ENCODE measurements at places on chromosomes 4 and X. TPM values are rescaled to one million over a fixed set of nuclear protein-coding genes. Genes with fewer than 3 reads are reported as not detected.

CFP gene
- 10.0 TPM for total RNA-seq

ZNF185 gene
- total RNA-seq: 7.9 TPM

CLDN2 gene
- total RNA-seq: not detected

- no peak for DNase-seq
Measured at GRCh38 chr4:59650861-59651260, 1549.3 kb upstream of the ADGRL3 start.

DNA sequence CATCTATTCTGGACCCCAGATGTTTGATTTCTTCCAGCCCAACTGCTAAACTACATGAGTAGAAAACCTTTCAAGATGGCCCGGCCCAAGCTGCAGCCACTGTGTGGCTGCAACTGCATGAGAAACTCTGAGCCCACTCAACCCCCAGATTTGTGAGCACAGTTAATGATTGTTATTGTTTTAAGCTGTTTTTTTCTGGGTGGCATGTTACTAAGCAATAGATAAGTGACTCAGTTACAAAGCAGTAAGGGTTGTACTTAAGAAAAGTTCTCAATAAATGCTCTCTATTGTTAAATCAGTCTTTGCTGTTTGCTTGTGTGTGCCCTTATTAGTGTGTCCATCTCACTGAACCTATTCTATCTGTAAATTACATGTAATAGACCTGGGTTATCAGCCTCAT, 51.8 kb downstream of the GC start:
- DNase-seq: no peak

TCEAL2 gene
- 10.1 TPM for total RNA-seq

DNAJB14 gene
- 45.2 TPM for total RNA-seq

DNA sequence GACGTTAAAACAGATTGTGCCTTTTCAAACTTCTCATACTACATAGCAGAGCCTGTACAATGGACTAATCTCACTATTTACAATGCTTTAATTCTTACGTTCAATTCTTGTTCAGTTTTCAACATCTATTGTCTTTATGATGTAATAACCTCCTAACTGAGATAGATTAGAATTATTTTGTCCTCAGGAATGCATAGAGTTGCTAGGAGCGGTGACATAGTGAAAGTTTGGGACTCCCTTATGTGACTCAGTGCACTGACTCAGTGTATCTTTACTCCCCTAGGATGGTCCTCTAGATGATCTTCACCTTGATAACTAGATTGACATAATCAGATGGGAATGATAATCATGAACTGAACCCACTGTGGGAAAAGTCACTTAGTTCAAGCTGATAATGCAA, 151.5 kb downstream of the VEGFC start:
- no peak for DNase-seq

USP26 gene
- total RNA-seq: not detected

FAM9B gene
- total RNA-seq: not detected

SMARCA1 gene
- total RNA-seq: 32.7 TPM

- no peak for DNase-seq
Measured at GRCh38 chr4:90438522-90438921, 311.3 kb downstream of the CCSER1 start.

- no peak for DNase-seq
Measured at GRCh38 chr4:47167081-47168035, 136.0 kb downstream of the GABRB1 start.

CORIN gene
- total RNA-seq: 0.32 TPM

- no peak for DNase-seq
Measured at GRCh38 chr4:100244347-100244746, 54.1 kb upstream of the DDIT4L start.

DNA sequence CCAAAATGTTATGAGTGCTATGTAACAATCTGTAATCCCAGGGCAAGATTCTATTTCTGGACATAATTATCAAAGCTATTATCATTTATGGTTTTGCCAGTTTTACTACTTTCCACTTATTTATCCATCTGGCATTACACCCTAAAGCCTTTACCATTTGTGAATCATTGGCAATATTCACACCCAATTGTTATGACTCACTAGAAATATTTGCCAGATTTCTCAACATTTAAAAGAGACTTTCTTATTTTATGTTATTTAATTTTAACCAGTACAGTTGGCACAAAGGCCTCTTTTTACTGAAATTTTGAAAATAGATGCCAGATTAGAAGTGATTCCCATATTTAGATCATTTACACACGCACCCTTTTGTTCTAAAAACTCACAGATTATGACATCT, 242.7 kb upstream of the WDFY3 start:
- DNase-seq: no peak

- no peak for DNase-seq
Measured at GRCh38 chr4:58070726-58071125, 960.5 kb upstream of the IGFBP7 start.

TMPRSS11D gene
- not detected for total RNA-seq

DNA sequence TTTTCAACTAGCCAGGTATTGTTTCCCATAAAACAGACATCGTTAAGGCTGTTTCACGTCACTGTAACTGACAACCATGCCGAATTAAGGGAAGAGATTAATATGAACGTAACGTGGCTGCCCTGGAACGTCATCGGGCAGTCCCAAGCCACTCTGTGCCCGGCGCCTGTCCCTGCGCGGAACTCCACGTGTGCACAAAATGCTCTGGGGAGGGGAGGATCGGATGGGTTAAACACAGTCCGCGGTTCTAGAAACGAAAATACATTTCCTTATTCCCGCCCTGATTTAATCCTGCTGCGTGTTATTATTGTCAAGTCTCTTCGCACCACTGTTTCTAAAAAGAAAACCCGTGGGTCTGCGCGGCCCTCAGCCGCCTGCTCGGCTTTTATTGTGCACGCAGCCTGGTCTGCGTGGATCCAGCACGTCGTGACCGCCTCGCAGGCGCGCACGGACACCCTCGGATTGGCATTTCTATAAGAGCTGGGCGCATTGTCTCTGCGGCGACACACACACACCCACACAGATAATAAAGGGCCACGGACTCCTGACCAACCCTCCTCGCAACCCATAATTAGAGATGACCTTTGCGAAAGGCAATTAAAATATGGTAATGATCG, 69.6 kb upstream of the BCOR start:
- DNase-seq: no peak

GRCh38 chr4:179719766-179720450, 2277.7 kb upstream of the AGA start:
- no peak for DNase-seq

GRCh38 chr4:576991-577498, 950 bp upstream of the TMEM271 start:
- DNase-seq: no peak

MTMR8 gene
- total RNA-seq: 5.2 TPM

PDZD4 gene
- 22.9 TPM for total RNA-seq

GRCh38 chr4:78671903-78672815, 104.0 kb upstream of the BMP2K start:
- DNase-seq: no peak

- no peak for DNase-seq
Measured at GRCh38 chr4:154583677-154584076, 6.9 kb downstream of the FGA start.

MID2 gene
- 32.1 TPM for total RNA-seq

DNA sequence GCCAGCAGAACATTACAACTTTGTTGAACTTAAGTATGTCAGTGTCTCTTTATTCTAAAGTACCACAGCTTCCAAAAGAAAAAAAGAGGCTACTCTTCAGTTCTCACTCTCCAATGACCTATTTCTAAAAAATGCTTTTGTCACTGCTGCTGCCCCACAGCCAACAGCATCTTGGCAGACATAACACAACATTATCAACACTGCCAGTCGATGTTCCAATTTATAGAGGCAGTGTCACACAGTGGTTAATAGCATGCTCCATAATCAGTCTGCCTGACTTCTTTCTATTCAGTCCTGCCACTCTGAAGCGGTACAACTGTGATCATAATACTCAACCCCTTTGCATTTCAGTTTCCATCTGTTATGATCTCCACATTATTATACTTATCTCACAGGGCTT, 69.2 kb downstream of the PLS3 start:
- DNase-seq: no peak

DNA sequence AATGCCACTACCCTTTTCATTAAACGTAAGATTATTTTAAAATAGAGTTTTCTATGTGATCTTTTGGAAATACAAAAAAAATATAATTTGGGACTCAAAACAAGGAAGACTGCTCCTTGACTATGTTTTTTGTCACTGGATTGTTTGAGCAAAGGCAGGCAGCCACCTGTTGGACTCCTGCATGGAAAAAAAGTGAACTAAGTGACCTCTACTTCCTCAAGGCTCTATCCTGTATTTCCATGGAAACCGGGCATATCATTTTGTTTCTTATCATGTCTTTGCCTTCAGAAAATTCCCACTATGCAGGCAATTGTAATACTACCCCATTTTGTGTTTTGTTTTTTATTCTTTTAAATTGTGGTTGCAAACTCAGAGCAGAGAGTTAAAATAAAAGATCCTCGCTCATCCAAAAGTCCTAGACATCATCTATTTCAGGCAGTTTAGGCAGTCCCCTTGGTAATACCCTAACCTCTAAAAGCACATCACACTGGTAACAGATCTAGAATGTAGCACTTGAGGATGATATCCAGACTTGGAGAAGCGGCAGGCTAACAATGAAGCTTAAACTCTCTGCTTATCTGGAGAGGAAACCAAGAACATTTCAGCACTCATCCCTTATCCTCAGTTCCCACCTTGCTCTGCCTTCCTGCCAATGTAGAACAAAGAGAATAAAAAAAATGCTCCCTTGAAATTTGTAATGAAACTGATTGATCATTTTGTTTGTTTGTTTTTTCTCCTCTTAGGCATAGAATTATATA, 165.7 kb downstream of the BANK1 start:
- DNase-seq: no peak

DNA sequence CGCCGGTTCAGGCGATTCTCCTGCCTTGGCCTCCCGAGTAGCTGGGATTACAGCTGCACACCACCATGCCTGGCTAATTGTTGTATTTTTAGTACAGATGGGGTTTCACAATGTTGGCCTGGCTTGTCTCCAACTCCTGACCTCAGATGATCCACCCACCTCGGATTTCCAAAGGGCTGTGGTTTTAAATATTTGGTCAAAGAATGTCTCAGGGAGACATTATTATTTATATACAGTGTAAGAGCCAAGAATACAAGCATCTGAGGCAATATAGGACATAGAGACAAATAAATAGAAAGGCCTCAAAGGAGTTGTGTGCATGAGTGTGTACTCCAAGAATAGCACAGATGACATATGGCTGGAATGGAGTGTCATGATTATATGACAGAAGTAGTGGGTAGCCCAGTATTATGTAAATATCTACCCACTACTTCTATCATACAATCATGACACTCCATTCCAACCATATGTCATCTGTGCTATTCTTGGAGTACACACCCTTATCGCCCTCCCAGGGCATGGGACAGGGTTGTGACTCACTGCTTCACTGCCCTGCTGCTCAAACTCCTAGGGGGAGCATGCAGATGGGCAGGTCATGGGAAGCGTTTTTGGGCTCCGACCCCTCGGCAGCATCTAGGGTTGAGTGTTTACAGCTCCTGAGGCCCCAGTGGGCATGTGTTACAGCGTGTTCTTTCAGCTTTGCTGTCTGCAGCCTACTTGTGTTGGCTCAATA, 1649.8 kb upstream of the PCDH10 start:
- no peak for DNase-seq

GRCh38 chr4:148069895-148070178, 337.9 kb downstream of the ARHGAP10 start:
- no peak for DNase-seq

TMSB15A gene
- 0.83 TPM for total RNA-seq

GRCh38 chr4:189941005-189941450, 356 bp downstream of the FRG1 start:
- no peak for DNase-seq

DNA sequence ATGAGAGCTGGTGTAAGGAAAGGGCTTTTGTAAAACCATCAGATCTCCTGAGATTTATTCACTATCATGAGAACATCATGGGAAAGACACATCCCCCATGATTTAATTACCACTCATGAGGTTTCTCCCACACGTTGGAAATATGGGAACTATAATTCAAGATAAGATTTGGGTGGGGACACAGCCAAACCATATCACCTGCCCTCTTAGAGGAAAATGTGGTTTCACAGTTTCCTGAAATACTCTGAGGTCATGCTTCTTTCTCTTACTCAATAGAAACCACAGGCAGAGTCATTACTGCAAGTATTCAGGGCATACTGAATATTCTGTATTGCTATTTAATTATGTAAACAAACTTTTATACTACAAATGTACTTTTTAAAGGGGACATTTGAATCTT, 1453.3 kb downstream of the PCDH18 start:
- DNase-seq: no peak

OTUD6A gene
- total RNA-seq: not detected

DNA sequence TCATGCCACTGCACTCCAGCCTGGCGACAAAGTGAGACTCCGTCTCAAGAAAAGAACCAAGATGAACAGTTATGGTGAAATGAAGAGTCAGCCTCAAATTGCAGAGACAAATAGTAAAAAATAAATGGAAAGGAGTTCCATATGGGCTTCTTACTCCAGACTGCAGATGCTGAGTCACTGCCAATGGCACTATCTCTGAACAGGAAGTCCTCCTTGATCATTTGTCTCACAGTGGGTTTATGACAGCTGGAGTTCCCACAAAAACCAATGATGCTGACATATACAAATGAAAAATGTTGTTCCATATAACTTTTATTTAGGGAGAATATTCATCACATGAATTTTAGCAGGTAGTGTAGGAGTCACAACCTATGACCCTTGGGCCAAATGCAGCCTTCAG, 631.6 kb downstream of the PCDH18 start:
- DNase-seq: no peak

DNA sequence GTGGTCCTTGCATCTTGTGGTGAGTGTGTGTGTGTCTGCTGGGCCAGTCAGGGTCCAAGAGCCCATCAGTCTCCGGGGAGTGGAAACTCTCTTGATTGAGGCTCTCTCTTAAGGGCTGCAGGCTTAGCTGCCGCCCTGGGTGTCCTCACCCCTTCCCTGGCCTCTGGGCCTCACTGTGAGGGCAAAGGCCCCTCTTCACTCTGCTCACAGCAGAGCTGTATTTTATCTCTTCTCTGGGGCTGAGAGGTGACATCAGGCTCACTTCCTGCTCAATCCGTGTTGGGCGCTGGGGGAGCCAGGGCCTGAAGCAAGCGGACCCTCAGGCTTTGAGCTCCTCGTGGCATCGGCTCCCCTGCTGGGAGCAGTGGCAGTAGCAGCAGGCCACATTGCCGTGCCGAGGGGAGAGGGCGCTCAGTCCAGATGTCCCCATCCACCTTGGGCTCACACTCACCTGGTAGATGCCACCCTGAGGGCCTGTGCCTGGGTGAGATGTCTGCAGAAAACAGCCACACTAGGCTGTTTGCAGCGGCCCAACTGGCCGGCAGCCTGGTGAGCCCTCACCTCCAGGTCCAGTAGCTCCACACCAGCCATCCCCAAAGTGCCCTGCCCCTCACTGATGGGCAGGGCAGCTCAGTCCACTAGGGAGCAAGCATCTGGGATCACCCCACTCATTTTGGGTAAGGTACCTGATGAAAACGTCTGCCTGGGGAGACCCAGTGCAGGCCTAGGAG, 24.7 kb upstream of the PRPS1 start:
- peak; percentile 48 for DNase-seq

FAM47A gene
- not detected for total RNA-seq

ARHGAP36 gene
- not detected for total RNA-seq

MAPK10 gene
- total RNA-seq: 30.5 TPM

USP17L5 gene
- total RNA-seq: not detected

NHS gene
- 12.2 TPM for total RNA-seq

GRCh38 chr4:125315576-125316400, 1.0 kb downstream of the FAT4 start:
- peak; percentile 84 for DNase-seq
